ENCODE measurements at places on chromosomes 3 and 15.

GRCh38 chr3:101938262-101938847, 89.0 kb downstream of the NFKBIZ start:
- DNase-seq = no peak

DNA sequence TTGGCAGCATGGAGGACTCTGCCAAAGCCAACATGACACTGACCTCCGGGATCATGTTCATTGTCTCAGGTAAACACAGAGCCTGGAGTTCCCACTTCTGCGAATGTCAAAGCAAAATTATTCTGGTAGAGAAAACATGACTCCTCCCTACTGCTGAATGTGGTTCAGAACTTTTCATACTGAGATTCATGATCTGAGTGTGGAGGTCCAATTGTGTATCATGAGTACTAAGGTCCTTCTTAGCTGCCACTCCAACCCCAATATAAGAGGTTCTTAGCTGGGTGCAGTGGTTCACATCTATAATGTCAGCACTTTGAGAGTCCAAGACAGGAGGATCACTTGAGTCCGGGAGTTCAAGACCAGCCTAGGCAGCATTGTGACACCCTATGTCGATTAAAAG, 13.8 kb downstream of the CLDN18 start:
- DNase-seq = no peak

GRCh38 chr3:155809181-155809580, 3.1 kb upstream of the C3orf33 start:
- peak; percentile 39 for DNase-seq

- no peak for DNase-seq
Measured at GRCh38 chr15:75112848-75113492, 88.7 kb upstream of the C15orf39 start.

DNA sequence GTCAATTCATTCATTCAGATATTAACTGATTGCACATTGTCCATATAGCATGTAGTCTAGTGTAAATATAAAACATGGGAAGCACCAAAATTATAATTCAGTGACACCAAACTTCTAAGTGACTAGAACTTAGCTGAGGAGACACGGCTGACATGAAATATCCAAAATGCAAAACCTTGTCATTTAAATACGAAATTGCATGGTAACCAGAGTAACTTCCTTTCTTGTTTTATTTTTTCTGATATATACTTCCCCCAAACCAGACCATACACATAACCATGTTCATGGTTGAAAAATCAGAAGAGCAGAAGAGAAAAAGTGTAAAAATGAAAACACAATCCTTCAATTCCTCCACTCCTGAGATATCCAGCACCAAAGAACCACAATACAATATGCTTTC, 38.0 kb downstream of the CBLB start:
- no peak for DNase-seq

Measured in fibroblast of skin of back (primary cell).